ENCODE measurements at places on chromosomes 13 and 19. TPM values are rescaled to one million over a fixed set of nuclear protein-coding genes. Genes with fewer than 3 reads are reported as not detected.

GARIN5A gene
- total RNA-seq = not detected

KLK2 gene
- not detected for total RNA-seq

CYP2A6 gene
- not detected for total RNA-seq

SHD gene
- total RNA-seq = 27.7 TPM

ZNF729 gene
- total RNA-seq = not detected

SYNE4 gene
- 0.67 TPM for total RNA-seq

PTGIR gene
- total RNA-seq = 3.4 TPM

C19orf81 gene
- not detected for total RNA-seq

PLPPR3 gene
- total RNA-seq = not detected

UPK1A gene
- not detected for total RNA-seq

- H3K4me3 ChIP-seq = peak overlapping the region; percentile 47
- no peaks in the 10 kb centered on the region for H3K27me3 ChIP-seq
- H3K27ac ChIP-seq = peak overlapping the region; percentile 81
- H3K4me1 ChIP-seq = no peaks in the 10 kb centered on the region
These were observed 60.5 kb downstream of the SERP2 start for GRCh38 chr13:44433863-44434765.

GRCh38 chr13:30846866-30847265 lies 59.2 kb upstream of the MEDAG start:
- H3K4me3 ChIP-seq = no peak overlapping the region
- H3K4me1 ChIP-seq = no peaks in the 10 kb centered on the region

DNA sequence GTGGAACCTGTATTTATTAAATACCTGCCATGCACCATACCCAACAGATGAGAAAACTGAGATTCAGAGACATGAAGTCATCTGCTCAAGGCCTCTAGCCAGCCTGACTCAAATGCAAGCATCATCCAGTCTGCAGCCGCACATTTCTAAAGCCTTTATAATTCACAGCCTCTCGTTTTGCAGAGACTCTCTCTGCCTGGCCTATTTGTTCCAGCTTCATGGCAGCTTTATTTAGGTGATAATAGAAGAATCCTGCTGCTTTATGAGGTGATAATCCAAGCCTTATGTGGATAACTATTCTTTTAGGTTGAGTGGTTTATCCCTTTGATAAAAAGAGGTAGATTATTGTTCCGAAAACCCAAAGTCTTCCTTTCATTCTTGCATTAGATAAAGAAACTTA lies 58.4 kb downstream of the OXGR1 start:
- no peaks in the 10 kb centered on the region for H3K4me1 ChIP-seq
- no peaks in the 10 kb centered on the region for H3K36me3 ChIP-seq
- H3K27ac ChIP-seq = no peak overlapping the region

DNA sequence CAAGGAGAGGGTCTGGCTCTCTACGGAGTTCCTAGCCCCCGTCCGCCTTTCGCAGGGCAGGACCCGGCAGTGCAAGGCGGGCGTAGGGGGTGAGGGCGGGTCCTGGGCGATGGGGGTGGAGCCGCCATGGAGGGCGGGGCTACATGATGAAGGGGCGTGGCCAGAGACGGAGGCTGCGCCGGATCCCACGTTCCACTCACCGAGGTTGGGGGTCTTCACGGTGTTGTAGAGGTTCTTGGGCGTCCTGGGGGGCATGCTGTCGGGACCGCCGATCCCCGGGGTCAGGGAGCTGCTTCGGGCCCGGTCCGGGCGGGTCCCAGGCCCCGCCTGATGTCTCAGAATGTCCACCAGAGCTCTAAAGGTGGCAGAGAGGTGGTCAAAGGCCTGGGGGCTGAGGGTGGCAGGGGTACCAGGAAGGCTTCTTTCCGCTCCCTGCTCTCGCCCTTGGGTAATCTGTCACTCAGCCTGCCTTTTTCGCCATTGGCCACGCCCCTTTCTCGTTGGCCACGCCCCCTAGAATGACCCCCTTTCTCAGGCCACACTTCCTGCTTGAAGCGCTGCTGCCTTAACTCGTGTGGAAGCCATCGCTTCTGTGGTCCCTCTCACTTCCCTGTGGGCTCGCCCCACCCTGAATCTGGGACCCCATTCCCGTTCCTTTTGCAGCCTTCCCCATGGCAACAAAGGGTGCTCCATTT lies 2.5 kb downstream of the SHISA7 start:
- DNase-seq = no peak
- H3K4me1 ChIP-seq = peaks cover 18% of the 10 kb centered on the region
- no peak overlapping the region for H3K27ac ChIP-seq
- no peak overlapping the region for H3K4me3 ChIP-seq
- H3K36me3 ChIP-seq = no peaks in the 10 kb centered on the region

GRCh38 chr13:23460921-23461320 lies 27.4 kb upstream of the SACS start:
- no peak for DNase-seq
- H3K4me1 ChIP-seq = no peaks in the 10 kb centered on the region
- no peak overlapping the region for H3K27ac ChIP-seq
- H3K4me3 ChIP-seq = no peak overlapping the region

- no peak overlapping the region for H3K27ac ChIP-seq
- H3K4me3 ChIP-seq = no peak overlapping the region
- no peaks in the 10 kb centered on the region for H3K36me3 ChIP-seq
- DNase-seq = no peak
- H3K4me1 ChIP-seq = no peaks in the 10 kb centered on the region
- H3K27me3 ChIP-seq = no peaks in the 10 kb centered on the region
These were observed 38.3 kb upstream of the HMGB1 start for GRCh38 chr13:30504081-30504480.

DNA sequence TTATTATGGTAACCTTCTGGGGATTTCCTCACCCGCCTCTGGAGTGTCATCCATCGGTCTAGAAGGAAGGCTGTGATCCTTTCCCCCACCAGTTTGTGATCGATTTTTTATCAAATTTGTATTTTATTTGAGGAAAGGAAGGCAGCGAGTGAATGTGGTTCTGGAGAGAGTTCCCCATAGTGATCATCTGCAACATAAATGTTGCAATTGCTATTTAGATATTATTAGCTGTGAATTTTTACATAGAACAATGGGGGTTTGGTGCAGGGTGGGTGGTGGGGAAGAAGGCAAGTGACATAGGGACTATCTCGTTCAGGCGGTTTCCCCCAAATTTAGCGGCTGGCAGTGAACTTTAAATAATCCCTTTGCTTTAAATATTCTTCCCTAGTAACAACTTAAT lies 1.2 kb downstream of the CDK8 start:
- DNase-seq = no peak
- H3K4me3 ChIP-seq = peak overlapping the region; percentile 88
- no peaks in the 10 kb centered on the region for H3K4me1 ChIP-seq
- no peaks in the 10 kb centered on the region for H3K36me3 ChIP-seq

DNA sequence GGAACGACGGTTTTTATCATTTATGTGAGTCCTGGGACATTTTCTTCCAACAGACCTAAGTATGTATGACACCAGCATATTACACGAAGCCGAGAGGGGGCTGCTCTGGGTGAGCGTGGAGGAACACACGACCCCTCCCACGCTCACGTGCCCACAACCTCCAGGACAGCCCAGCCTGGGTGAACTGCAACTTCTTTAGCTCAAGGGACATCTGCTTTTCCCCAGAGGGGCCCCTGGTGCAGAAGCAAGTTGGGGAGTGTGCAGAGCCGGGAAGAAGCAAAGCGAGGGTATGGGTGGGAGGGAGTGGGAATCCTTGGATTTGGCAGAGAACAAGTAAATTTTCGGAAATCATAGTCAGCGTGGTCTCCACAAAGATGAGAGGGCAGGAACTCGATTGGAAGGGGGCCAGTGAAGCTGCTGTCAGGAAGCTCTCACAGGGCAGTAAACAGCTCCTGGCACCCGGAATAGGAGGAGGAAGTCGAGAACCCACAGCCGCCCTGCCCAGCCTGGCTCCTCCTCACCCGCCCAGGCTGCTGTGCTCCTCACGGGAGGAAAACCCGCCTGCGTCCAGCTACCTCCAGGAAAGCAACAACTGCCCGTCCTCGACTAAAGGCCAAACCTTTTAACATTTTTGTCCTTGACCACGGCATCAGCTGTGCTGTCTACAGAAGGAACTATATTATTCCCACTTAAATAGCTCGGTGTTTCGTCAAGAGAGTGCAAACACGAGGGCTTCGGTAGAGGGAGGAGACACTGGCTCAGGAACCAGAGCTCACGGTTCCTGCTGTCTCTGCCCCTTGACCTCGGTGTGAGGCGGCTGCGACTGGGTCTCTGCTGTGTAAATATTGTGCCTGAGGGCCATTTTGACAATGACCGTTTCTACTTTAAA lies 17.2 kb upstream of the CFAP97D2 start:
- no peaks in the 10 kb centered on the region for H3K36me3 ChIP-seq
- peak; percentile 61 for DNase-seq
- H3K4me1 ChIP-seq = peaks cover 11% of the 10 kb centered on the region
- H3K27ac ChIP-seq = no peak overlapping the region
- H3K4me3 ChIP-seq = peak overlapping the region; percentile 16

- no peaks in the 10 kb centered on the region for H3K36me3 ChIP-seq
- no peak overlapping the region for H3K4me3 ChIP-seq
- H3K27me3 ChIP-seq = no peaks in the 10 kb centered on the region
These were observed 65.0 kb downstream of the DGKH start for GRCh38 chr13:42113478-42113877.

DNA sequence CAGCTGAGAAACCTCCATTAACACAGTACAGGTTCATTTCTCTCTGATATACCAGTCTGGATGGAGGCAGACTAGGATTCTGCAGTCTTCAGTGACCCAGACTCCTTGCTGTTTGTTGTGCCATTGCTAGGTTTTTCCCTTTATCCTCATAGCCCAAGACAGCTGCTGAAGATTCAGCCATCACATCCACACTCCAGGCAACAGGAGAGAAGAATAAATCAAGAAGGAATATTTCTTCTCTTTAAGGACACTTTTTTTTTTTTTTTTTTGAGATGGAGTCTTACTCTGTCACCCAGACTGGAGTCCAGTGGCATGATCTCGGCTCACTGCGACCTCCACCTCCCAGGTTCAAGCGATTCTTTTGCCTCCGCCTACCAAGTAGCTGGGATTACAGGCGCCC lies 14.3 kb downstream of the CLPTM1 start:
- no peaks in the 10 kb centered on the region for H3K27me3 ChIP-seq
- DNase-seq = no peak
- no peak overlapping the region for H3K27ac ChIP-seq
- no peaks in the 10 kb centered on the region for H3K36me3 ChIP-seq

- H3K4me1 ChIP-seq = no peaks in the 10 kb centered on the region
- H3K36me3 ChIP-seq = no peaks in the 10 kb centered on the region
- H3K27ac ChIP-seq = no peak overlapping the region
- H3K4me3 ChIP-seq = no peak overlapping the region
- DNase-seq = no peak
These were observed 20.8 kb upstream of the POU2F2 start for GRCh38 chr19:42152910-42153671.

GRCh38 chr13:78596399-78596735 lies 7.0 kb downstream of the POU4F1 start:
- H3K4me1 ChIP-seq = peaks cover 18% of the 10 kb centered on the region
- H3K36me3 ChIP-seq = no peaks in the 10 kb centered on the region
- no peaks in the 10 kb centered on the region for H3K27me3 ChIP-seq

DNA sequence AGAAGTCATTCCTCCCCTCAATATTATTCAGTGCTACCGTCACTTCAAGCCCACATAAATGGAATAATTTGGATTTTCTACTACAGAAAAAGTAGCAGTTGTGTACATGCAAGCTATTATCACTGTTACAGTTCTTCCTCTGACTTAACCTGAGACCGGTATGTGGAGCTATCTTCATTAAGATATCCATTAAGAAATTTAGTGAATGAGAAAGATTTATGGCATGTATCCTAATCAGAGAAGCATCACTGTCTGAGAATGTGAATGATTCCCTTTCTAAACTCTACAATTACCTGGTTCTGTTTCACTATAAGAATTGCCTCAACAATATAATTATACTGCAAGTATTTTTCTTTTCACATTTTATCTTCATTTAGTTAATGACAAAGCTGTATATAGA lies 278.7 kb downstream of the KLF5 start:
- no peaks in the 10 kb centered on the region for H3K36me3 ChIP-seq
- no peak for DNase-seq
- H3K27ac ChIP-seq = no peak overlapping the region
- no peak overlapping the region for H3K4me3 ChIP-seq
- no peaks in the 10 kb centered on the region for H3K4me1 ChIP-seq
- H3K27me3 ChIP-seq = no peaks in the 10 kb centered on the region

DNA sequence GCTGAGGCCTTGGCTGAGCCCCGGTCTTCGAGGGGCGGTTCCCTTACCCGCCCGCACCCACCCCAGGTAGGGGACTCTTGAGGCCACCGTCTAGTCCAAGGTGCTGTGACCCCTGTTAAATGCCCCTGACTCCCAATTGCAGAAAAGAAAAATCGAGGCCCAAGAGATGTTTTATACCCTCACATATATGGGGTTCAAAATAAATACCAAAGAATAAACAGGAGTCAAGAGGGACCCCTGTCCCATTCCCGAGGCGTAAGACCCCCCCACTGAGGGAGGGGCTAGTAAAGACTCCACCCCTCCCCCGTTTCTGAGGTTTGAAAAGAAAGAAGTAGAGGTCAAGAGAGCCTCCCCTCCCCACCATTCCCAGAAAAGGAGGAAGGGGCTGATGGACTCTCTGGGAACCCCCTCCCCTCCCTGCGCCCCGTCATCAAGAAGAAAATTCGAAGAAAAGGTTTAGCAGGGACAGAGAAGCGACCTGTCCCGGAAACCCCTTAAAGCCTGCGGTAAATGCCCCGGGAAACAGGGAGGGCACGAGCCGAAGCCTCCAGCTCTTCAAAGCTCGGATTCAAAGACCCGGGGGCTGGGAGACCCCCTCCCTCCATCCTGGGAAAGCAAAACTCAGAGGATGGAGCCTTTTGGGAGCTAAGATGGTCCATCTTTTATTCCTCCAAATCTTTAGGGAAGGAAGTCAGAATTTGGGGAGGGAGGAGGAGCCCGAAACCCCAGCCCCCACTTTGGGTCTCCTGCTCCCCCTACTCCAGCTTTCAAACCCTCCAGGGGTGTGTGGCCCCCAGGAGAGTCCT lies 755 bp upstream of the RAB3A start:
- peak; percentile 84 for DNase-seq
- H3K4me3 ChIP-seq = peak overlapping the region; percentile 60
- H3K27ac ChIP-seq = peak overlapping the region; percentile 93
- peaks cover 14% of the 10 kb centered on the region for H3K4me1 ChIP-seq
- H3K36me3 ChIP-seq = peaks cover 4% of the 10 kb centered on the region

- no peak for DNase-seq
- H3K36me3 ChIP-seq = no peaks in the 10 kb centered on the region
- H3K4me3 ChIP-seq = no peak overlapping the region
- no peak overlapping the region for H3K27ac ChIP-seq
- no peaks in the 10 kb centered on the region for H3K4me1 ChIP-seq
These were observed 1.5 kb upstream of the EHD2 start for GRCh38 chr19:47711652-47712242.

- H3K27ac ChIP-seq = no peak overlapping the region
- no peaks in the 10 kb centered on the region for H3K27me3 ChIP-seq
- H3K4me1 ChIP-seq = no peaks in the 10 kb centered on the region
- H3K4me3 ChIP-seq = no peak overlapping the region
- H3K36me3 ChIP-seq = no peaks in the 10 kb centered on the region
These were observed 531.1 kb downstream of the IRS2 start for GRCh38 chr13:109255141-109255856.
